ENCODE measurements at places on chromosomes 2 and 18.

DNA sequence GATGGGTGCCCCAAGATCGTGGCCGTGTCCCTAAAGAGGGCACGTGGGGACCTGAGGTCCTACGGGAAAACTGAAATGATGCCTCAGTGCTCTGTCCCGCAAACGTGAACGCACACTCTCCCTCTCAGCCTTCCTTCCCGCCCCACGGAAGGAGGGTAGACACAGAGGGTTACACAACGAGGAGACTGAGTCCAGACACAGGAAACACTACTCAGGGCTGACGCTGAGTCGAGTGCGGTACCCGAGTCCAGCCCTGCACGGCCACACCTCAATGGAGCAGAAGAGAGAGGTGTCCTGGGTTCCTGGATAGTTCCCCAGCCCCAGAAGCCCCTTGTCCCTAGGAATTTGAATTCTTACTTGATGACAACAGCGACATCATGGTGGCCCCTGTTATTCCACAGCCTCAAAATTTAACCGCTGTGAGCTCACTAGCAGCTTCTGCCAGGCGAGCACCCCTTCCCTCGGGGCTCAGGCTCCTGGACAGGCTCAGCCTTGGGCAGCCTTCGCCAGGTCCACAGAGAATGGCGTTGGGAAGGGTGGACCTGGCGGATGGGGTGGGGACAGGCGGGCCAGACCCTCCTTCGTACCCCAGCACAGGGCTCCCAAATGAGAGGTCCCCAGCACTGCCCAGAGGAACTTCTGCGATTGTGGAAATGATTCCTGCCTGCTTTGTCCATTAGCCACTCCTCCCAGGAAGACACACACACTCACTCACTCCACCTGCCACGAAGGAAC lies 980 bp upstream of the RNPEPL1 start:
- no peak for DNase-seq

- DNase-seq, result no peak
Measured at GRCh38 chr2:85439986-85440385, 21.5 kb downstream of the SH2D6 start.

DNA sequence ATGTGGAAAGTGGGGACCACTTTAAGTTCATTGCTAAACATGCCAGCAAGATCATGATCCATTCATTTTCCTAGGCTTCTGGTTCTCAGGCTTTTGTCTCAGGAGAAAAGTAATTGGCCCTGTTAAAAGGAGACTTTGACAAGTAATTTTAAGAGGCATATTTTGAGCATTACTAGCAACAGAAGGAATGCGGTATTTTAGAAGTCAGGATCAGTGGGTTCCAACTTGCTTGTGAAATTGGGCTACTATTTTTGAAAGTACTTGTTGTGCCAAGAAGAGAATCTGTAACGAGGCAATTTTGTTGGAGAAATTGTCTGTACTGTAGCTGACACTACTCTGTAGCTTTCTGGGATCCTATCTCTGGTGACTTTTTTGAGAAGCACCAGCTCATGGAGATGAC lies 59.4 kb downstream of the CERS6 start:
- DNase-seq, result no peak

DNA sequence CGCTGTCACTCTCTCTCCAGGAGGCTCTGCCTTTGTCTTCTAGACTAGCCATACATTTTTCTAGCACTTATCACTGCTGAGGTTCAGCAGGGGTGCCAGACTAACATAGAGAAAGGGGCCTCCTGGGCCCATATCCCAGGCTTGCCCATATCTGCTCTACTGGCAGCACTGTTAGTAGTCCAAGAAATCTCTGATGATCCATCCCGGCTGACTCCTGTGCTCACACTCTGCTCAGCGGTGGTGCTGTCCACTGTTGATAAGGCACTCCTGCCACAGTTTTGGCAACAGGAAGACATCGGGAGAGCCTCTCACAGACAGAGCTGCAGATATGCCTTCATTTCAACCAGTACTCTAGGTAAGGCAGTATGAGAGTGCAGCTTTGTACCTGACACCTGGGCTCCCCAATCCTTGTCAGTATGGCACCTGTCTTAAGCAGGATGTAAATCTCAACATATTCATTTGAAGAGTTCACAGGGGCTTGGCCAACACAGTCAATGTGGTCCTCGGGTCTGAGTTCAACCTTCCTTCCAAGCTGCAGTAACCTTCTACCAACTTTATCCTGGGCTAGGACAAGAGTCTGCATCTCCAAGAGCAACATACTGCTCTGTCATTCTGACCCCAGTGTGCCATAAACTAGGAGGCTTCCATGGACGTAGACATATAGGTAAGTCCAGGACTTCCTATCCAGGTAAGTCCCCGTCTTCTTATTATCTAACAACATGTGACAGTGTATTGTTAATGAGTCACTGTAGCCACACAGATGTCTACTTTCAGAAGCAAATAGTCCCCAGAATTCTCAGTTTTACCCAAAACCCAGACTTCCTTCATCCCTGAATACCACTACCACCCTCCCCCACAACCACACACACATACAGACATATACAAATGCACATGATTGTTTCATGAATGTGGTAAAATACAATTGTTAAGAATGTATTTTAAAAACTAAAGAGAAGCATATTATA lies 16.2 kb downstream of the KLF7 start:
- no peak for DNase-seq

DNA sequence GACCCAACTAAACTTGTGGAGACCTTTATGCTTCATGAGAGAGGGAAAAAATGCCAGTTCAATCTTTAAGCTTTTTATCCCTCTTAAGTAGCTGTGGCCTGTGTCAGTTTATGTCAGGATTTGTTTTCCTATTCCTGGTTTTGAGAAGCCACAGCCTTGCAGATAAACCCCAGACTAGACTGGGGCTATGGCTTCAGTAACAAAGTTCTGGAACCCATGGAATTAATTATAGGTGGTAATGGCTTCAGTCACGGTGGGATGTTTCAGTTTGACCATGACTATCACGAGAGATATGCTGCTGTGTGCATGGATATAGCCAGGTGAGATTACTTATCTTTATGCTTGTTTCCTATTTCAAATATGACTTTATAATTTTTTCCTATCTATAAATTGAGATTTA lies 134.8 kb downstream of the RAPGEF4 start:
- no peak for DNase-seq

DNA sequence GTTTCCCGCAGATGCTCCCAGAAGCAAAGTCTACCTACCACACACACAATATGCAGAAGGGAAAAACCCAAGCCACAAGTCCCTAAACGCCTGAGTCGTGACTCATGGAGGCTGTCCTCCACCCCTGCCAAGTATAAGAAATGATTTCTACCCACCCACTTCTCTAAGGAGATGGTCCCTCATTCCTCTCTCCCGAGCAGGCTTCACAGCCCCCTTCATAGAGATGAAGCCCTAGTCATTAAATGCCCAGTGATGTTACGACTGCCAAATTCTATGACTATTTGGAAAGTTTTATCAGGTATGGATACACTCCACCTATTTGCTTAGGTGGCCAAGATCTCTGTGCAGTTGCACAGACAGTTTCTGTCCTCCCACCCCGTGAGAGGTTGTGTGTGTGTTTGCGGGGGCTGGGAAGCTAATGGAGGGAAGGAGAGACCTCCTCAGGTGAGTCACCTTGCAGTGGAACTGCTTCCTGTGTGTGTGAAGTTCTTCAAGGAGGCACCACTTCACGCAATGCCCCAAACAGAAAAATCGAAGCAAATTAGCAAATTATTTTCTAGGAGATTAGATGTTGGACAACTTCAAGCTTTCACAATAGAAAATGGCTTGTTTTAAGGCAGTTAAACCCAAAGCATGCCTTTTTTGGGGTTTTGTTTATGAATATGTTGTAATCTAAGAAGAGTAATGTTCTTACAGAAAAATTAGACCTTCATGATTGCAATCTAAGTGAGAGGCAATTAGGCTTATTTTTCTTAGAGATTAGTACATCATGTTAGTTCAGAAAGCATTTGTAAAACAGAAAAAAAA lies 175.2 kb downstream of the TGIF1 start:
- peak; percentile 76 for DNase-seq

DNA sequence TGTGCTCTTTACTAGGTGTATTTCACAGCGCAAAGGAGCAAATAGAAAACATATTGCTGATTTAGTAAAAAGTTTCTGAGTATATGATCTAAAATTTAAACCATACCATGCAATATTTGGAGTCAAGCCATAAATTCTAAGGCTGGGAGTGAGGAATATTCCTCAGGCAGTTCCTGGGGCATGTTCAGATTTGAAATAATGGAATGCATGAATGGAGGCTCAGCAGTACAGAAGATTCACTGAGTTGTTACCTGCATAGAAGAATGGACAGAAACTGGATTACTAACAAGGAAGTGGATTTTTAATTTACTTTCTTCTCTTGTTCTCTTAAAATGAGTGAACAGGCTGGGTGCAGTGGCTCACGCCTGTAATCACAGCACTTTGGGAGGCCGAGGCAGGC lies 441.0 kb upstream of the MAP2 start:
- DNase-seq, result no peak

DNA sequence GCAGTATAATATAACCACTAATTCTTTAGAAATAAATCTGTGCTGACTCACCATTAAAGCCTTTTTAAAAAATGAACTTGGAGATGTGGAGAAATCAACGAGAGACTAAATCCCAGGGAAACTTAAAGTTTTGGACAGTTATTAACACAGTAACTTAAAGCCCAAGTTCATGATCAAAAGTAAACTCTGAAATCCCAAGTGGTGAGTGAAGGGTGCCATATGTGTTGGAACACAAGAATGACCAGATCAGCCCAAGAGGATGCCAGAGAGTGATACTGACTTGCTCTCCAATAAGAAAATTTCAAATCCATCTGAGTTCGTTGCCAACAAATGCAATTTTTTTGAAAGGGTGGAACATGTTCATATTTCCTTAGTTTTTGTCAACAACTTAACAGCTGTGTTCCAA lies 838.1 kb upstream of the ACVR2A start:
- no peak for DNase-seq

DNA sequence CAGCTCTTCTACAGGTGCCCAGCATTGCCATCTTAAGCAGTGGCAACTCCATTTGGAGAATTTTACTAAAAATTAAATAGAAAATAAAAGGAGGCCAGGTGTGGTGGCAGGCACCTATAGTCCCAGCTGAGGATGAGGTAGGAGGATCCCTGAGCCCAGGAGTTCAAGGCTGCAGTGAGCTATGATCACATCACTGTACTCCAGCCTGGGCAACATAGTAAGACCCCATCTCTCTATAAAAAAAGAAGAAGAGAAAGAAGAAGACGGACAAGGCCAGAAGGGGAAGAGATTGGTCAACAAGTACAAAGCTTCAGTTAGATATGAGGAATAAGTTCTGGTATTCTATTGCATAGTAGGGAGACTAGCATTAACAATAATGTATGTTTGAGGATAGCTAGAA lies 21.7 kb upstream of the HNRNPA3 start:
- no peak for DNase-seq

GRCh38 chr18:79903071-79903635 lies 48.3 kb downstream of the SLC66A2 start:
- DNase-seq, result no peak

- DNase-seq, result no peak
Measured at GRCh38 chr2:166784296-166784946, 103.9 kb upstream of the XIRP2 start.

- no peak for DNase-seq
Measured at GRCh38 chr2:100407073-100407472, 10.4 kb downstream of the CHST10 start.

DNA sequence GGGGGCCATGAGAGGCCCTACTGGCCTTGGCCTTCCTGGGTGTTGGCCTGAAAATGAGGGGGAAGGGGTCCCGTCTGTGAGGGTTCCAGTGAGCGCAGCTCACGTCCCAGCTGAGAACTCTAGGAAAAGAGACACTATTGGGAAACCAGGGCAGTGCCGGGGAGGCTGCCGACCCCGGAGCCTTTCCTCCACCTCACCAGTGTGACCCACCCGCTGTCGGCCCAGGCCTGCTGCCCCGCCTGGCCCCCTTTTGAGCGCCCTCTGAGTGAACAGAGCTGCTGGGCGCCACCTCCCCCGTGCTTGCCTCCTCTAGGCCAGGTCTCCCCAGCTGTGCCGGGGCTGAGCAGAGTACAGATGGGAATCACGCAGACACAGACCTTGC lies 17.5 kb upstream of the ARHGEF4 start:
- no peak for DNase-seq

- DNase-seq, result no peak
Measured at GRCh38 chr18:57859314-57859713, 56.2 kb upstream of the ATP8B1 start.

DNA sequence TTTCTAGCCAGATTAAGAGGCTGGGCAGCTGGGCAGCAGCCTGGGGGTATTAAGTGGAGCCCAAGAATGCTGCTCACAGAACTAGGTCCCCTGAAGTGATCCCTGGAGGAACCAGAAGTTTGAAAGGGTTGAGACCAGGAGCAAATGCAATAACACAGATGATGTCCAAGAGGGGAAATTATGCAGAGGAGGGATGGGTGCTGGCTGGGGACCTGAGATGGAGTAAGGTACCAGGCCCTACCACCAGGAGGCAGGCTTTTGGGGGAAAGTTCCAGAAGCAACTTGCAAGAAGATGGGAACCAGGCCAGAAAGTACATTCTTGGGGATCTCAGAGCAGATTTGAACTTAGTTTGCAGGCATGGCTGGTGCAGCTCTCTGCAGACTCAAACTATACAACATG lies 175.1 kb downstream of the NCK2 start:
- peak; percentile 34 for DNase-seq

GRCh38 chr2:117536139-117536538 lies 278.4 kb upstream of the DDX18 start:
- no peak for DNase-seq

- no peak for DNase-seq
Measured at GRCh38 chr2:2896011-2896410, 481.6 kb downstream of the EIPR1 start.

GRCh38 chr2:173199294-173199693 lies 123.6 kb downstream of the MAP3K20 start:
- DNase-seq, result no peak

DNA sequence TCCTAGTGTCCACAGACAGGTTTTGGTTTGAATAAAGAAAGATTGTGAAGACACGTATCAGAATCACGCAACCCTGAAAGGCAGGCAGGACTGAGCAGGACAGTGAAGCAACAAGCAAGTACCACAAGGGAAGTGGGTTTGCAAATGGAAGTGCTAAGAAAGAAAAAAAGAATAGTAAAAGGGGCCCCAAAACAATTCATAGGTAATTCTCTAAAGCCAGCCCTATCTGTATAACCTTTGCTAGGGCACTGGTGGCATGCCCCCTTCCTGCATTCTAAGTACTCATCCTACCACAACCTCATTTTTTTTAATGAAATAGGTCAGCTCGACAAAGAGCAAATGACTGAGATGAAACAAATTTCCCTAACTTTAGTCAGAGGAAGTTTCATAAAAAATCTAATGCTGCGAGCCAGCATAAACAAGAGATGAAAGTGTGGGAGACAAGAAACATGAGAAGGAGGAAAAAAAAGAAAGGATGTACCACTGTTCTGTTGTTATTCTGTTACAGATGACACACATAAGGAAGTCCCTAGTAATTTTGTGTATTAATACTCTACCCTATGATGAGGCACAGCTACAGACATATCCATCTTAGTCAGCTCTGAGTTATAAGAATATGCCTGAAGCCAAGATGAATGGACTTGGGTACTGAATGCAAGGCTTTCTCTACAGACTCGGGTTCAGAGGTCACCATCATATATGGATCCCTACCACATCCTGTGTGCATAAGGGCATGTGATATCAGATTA lies 32.2 kb downstream of the IKZF2 start:
- no peak for DNase-seq
